ENCODE measurements at places on chromosomes 5 and 9. TPM values are rescaled to one million over a fixed set of nuclear protein-coding genes. Genes with fewer than 3 reads are reported as not detected.

DNA sequence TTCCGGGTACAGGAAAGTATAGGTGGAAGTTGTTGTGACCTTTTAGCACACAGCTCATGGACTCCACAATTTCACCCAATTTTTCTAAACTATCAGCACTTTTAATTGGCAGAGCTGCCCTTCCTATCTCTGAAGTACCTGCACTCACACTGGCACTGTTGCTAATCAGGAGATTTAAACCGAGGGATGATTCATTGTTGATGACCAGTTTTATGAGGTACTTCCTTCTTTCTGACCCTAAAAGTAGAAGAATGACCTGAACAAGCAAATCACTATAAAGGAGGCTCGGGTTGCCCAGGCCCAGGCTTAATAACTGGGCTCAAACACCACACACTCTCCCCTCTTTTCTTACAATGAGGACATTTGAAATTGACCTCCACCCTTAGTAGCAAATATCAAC is 105.9 kb downstream of the KCNN2 start:
- H3K27ac ChIP-seq = no peak overlapping the region
- no peaks in the 10 kb centered on the region for H3K36me3 ChIP-seq
- no peaks in the 10 kb centered on the region for H3K27me3 ChIP-seq
- no peaks in the 10 kb centered on the region for H3K4me1 ChIP-seq
- no peak overlapping the region for H3K4me3 ChIP-seq

EGFL7 gene
- total RNA-seq = 42.3 TPM

PCDHA5 gene
- 0.10 TPM for total RNA-seq

DNA sequence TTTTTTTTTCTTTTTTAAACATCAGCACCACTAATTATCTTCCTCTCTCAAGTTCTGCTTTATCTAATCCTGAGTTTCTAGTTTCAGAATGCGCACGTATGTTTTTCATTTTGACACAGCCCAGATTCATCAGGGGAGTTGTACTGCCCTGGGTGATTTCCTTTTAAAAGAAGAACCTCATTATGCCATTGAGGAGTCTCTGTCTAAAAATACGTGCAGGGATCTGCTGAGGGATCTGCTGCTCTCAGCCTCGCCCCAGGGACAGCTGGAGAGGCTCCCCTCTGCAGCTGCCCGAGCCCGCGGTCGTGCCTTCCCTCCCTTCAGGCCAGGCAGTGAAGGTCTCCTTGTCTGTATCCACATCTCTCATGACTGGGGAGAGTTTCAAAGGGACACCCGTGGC is 273.1 kb downstream of the ARHGEF28 start:
- peaks cover 2% of the 10 kb centered on the region for H3K36me3 ChIP-seq
- no peaks in the 10 kb centered on the region for H3K27me3 ChIP-seq
- H3K27ac ChIP-seq = no peak overlapping the region
- no peak for DNase-seq

GRCh38 chr9:31388660-31389059 is 995.8 kb upstream of the ACO1 start:
- DNase-seq = no peak
- no peaks in the 10 kb centered on the region for H3K27me3 ChIP-seq
- H3K36me3 ChIP-seq = no peaks in the 10 kb centered on the region
- H3K27ac ChIP-seq = no peak overlapping the region
- no peaks in the 10 kb centered on the region for H3K4me1 ChIP-seq

PCDHA9 gene
- total RNA-seq = 0.21 TPM

DNA sequence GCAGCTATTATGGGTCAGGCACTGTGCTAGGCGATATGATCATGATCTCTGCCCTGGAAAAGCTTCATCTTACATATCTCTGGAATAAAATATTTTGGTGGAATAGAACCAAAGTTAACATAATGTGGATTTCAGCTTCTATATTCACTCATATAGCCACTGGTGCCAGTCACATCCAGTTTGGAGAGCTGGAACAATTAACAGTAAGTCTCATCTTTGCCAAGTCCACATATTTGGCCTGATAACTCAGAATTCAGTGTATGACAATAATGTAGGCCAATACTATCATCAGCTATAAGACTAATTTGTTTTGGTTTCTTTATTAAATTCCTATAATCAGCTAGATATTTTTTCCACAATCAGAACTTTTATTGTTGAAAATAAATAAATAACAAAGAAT is 5.9 kb upstream of the FAM13B start:
- H3K27me3 ChIP-seq = no peaks in the 10 kb centered on the region
- no peaks in the 10 kb centered on the region for H3K36me3 ChIP-seq
- H3K4me1 ChIP-seq = peaks cover 8% of the 10 kb centered on the region
- no peak overlapping the region for H3K27ac ChIP-seq
- H3K4me3 ChIP-seq = no peak overlapping the region
- no peak for DNase-seq

SCGB3A1 gene
- total RNA-seq = not detected

DNA sequence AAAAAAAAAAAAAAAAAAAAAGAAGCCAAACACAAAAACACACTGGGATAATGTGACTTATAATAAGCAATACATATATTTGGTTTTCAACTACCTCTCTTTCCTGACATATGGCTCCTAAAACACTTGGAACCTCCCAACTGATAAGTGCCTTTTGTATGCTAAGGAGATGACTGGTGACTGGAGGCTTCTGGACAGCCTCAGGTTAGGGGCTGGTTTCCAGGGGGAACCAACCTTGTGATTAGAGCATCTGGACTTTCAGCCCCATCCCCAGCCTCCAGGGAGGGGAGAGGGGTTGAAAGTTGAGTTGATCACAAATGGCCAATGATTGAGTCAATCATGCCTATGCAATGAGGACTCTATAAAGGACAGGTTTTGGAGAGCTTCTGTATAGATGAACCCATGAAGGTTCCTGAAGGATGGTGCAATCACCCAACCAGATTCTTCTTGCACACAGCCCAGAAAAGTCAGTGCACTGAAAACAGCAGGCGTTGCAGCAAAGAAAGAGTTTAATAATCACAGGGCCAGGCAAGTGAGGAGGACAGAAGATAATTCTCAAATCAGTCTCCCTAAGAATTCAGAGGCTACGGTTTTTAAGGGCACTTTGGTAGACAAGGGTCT is 276.7 kb downstream of the AUH start:
- H3K4me1 ChIP-seq = no peaks in the 10 kb centered on the region
- no peak overlapping the region for H3K4me3 ChIP-seq
- H3K27me3 ChIP-seq = no peaks in the 10 kb centered on the region
- no peak for DNase-seq
- no peaks in the 10 kb centered on the region for H3K36me3 ChIP-seq

DNA sequence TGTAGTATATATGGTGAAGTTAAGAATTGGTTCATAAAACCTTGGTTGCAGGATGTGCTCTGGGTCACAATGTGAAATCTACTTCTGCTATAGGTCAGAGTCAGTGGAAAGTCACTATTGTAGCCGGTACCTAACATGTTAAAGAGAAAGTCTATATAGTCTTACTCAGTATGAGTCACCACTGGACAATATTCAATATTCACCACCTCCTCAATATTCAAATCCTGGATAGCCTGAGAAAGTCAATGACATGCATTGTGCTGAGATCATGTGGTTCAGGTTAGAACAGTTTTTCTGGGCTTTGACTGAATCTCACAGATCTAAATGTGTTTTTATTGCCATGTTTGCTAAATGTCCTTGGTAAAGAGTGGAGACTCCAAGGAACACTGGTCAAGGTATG is 108.8 kb downstream of the HMHB1 start:
- H3K4me1 ChIP-seq = no peaks in the 10 kb centered on the region
- no peak overlapping the region for H3K4me3 ChIP-seq
- H3K36me3 ChIP-seq = no peaks in the 10 kb centered on the region

- H3K27me3 ChIP-seq = no peaks in the 10 kb centered on the region
- no peaks in the 10 kb centered on the region for H3K36me3 ChIP-seq
- no peak overlapping the region for H3K27ac ChIP-seq
- DNase-seq = no peak
Measured at GRCh38 chr9:135418161-135418560, 61.4 kb upstream of the PPP1R26 start.

HAVCR2 gene
- total RNA-seq = not detected

HMMR gene
- total RNA-seq = 42.5 TPM

Data from Panc1 (cell line).